ENCODE measurements at places on chromosomes 6 and 20. TPM values are rescaled to one million over a fixed set of nuclear protein-coding genes. Genes with fewer than 3 reads are reported as not detected.

GRCh38 chr6:163199371-163199770, 215.1 kb upstream of the QKI start:
- no peak for DNase-seq

DNA sequence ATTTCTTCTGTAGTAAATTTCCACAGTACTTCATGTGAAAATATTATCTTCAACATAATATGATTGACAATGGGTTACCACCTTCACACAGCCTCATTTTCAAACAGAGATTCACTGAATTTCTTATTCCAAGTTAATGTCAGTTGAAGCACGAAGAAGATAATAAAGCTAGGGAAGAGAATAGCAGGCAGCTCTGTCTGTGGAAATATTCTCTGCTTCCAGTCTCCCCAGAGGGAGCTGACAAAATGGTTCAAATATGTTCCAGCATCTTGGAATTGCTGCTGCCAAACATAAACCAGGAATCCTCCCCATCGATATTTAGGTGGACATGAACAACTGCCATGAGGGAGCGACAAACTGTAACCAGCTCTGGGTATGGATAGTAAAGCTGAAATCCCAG, 224.8 kb downstream of the GJA1 start:
- no peak for DNase-seq

- no peak for DNase-seq
Measured at GRCh38 chr6:125639466-125640020, 109.9 kb upstream of the HEY2 start.

The LINC00237 gene
- not detected for total RNA-seq

The TENT5A gene
- total RNA-seq: 1.1 TPM

GRCh38 chr20:48626226-48626937, 201.4 kb downstream of the PREX1 start:
- DNase-seq: no peak

The HSPA1A gene
- 69.9 TPM for total RNA-seq

- no peak for DNase-seq
Measured at GRCh38 chr6:87312860-87313259, 9.5 kb upstream of the SMIM8 start.

DNA sequence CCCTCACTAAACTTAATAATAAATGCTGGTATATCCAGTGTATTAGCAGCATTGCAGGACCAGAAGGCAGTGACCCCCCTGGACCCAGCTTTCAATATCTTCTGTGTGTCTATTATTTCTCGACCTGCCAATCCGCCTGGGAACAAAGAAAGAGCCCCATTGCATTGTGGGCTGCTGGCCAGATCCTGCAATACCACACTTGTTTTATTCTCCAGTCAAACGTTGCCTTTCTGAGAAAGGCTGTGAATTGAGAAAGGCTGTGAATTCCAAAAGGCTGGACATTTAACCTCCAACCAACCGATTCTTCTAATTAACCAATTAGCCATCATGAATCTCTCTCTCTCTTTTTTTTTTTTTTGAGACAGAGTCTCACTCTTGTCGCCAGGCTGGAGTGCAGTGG, 1.5 kb upstream of the MTO1 start:
- DNase-seq: no peak

DNA sequence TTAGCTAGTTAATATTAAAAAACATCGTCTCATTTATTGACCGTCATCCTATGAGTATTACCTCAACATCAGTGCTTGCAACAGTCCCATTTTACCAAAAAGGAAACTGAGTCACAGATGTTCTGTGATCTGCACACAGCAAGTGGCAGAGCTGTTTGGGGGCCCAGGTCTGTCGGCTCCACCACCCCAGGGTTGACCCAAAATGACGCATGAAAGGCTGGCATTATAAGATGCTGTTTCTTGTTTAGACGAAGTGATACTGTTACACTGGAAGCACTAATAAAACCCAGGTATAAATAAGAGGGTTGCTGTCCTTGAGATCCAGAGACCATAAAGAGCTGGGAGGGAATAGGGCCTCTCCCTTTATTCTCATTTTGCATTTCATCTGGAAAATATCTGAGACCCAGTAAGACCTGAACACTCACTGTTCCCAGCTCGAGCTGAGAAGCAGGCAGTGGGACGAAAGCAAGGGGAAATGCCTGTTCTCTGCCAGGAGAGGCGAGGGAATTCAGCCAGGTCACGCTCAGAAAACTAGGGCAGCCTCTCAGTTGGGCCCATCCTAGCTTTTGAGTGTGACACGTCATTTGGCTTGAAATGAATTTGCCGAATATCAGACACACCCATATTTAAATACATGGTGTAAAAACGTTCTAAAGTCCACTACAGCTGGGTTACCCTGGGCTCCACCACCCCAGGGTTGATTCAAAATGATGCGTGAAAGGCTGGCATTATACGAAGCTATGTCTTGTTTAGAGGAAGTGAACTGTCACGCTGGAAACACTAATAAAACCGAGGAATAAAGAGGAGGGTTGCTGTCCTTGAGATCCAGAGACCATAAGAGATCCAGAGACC, 1.4 kb upstream of the MICAL1 start:
- DNase-seq: no peak

- DNase-seq: no peak
Measured at GRCh38 chr6:116530436-116530835, 15.0 kb downstream of the TRAPPC3L start.

The DDRGK1 gene
- total RNA-seq: 76.8 TPM

The MOG gene
- total RNA-seq: not detected

Data from activated CD4-positive, alpha-beta memory T cell treated with anti-CD3 and anti-CD28 coated beads for 36 hours (primary cell).